HTR-8/SVneo (cell line): ENCODE measurements at places on chromosomes 11 and 22.

DNA sequence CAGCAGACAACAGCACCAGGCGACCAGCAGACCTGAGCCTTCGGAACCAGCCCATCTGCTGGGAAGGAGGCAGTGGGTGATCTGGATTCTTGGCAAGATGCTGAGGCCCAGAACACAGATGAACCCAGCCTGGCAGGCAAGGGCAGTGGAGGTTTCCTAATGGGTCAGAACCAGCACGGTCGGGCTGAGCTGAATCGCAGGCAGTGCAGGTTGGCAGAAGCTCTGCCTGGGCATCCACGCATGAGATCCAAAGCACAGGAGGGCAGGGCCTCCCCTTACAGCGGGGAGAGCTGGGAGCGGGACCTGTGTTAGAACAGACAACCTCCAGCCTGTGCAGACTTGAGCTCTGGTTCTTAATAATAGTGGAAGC is 47.5 kb downstream of the DSCAML1 start:
- DNase-seq, result no peak

DNA sequence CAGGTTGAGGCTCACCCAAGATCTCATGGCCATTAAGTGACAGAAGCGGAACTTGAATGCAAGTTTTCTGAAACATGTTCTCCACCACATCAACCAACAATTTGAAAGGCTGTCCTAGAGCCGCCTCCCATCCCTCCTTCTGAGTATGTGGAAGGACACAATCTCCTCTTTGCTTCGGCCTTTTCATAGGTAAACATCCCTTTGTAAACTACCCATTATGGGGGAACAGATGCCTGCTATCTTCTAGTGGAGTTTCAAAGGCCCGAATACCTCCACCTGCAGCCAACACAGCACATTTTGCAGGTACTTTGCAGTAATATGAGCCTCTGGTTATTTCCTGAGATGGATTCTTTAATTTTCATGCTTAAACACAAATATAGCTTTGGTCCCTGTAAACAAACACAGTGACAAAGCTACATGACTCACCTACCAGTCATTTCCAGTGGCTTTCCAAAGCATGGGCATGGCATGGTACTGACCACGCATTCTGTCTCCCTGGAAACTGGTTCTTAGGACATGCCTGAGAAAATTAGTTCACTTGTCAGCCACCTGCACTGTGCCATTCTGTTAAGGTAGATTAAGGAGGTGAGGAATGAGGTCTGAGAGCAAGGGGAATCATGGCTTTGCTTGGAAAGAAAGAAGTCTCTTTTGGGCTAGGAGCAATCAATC is 60.2 kb downstream of the EHF start:
- peak; percentile 21 for DNase-seq

- DNase-seq, result no peak
Observed at GRCh38 chr22:37641561-37641949, 2.1 kb downstream of the SH3BP1 start.

DNA sequence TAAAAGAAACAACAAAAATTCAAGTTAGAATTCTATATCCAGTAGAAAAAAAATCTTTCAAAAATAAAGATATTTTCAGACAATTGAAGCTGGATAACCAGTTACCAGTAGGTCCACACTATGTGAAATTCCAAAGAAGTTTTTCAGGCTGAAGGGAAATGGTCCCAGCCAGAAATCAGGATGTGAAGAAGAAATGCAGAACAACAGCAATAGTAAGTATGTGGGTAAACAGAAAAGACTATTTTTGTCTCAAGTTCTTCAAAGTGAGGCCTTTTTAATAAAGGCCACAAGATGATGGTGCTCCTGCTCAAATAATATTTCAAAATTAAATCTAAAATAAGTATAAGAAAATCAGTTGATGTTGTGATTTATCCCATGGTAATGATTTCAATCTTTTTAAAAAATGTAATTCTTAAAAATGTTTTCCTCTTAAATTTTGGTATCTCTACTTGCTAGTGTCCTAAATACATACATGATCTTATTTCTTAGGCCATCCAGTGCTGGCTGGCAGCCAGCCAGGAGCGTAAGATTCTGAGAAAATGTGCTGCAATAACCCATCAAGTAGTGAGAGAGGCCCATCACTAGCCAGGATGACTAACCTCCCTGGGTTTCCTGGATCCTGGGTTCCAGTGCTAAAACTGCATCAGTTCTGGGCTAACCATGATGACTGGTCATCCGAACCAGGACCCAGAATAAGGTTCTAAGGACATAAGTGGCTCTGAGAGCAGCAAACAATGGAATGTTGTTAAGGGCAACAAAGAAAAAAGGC is 15.6 kb upstream of the UCP3 start:
- peak; percentile 27 for DNase-seq

GRCh38 chr11:2588809-2589537 is 110.8 kb downstream of the KCNQ1OT1 start:
- no peak for DNase-seq
